Caudate nucleus (tissue), 63 donors: ENCODE measurements at places on chromosomes 4 and X.

DNA sequence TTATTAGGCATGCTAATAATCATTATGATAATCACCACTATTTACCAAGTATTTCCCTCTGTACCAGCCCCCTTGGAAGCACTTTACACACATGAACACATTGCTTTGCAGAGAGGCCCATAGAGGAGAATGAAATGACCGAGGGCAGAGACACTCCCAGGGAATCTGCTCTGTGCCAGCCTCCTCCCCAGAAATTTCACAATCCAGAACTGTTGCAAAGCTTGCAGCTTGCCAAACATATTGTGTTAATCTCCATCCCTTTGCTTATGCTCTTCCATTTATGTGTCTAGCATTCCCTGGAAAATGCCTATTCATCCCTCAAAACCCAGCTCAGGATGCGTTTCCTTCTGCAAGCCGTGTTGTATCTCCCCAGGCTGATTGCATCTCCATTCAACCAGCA is 37.8 kb downstream of the CYTL1 start:
- no peak for DNase-seq

GRCh38 chr4:36551697-36552214 is 270.3 kb downstream of the DTHD1 start:
- no peak for DNase-seq

- DNase-seq = no peak
Measured at GRCh38 chr4:168972596-168972995, 37.5 kb downstream of the CBR4 start.

GRCh38 chr4:76155979-76156378 is 7.8 kb upstream of the NUP54 start:
- DNase-seq = no peak

DNA sequence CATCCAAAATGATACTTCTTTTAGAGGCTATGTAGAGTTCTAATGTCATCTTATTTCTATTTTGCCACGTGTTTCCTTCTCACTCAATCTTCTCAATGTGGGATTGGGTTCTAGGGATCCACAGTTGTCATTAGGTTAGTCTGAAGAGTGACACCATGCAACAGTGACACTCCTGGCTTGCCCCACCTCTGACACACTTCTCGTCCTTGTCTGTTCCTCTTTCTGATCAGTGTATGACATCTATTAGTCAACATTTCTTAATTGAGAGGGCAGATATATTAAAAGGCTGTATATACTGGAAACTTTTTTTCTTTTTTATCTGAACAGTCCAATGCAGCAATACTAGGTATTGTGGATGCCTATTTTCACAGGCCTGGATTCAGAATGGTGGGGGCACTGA is 67.6 kb upstream of the GYPA start:
- no peak for DNase-seq

DNA sequence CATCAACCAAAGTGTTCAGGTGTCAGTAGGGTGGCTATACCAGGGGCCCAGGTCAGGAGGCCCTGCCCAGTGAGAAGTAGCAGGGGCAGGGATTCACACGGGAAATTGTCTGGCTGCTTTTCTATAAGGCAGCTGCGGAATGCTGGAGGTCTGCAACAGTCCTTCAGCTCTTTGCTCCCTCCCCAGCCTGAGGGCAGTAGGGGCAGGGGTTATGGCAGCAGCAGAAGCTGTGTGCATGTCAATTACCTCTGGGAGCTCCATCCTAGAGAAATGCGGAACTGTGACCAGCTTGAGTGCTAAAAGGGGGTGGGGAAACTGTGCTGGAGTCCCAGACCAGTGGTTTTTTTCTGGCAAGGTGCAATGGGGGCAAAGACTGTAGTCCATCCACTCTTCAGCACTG is 810.4 kb downstream of the PCDH7 start:
- DNase-seq = no peak

- no peak for DNase-seq
Measured at GRCh38 chr4:69832326-69833030, 27.5 kb downstream of the SULT1E1 start.

GRCh38 chr4:82044141-82044993 is 329.4 kb downstream of the HNRNPD start:
- peak; percentile 27 for DNase-seq

DNA sequence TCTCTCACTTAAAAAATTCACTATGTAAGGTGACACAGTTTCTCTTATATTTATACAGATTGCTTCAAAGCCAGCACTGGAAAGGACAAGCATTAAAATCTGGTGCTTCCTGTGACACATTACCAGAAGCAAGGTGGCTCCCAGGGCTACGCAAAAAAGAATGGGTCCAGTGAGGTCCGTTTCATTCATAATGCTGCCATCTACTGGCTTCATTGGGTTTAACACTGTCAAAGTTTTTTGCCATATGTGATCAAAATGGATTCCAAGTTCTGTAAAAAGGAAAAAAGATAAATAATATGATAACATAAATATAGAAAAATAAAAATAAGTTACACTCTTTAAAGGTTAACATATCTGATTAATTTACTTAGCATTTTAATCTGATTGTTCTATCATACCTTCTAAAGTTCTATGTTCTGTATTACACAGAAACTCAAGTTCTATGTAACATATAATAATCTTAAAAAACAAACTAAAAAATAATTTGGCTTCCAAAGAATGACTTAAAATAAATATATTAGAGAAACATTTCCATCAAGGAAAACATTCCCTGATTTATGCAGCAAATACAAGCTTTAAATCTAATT is 22.1 kb downstream of the YIPF7 start:
- no peak for DNase-seq

DNA sequence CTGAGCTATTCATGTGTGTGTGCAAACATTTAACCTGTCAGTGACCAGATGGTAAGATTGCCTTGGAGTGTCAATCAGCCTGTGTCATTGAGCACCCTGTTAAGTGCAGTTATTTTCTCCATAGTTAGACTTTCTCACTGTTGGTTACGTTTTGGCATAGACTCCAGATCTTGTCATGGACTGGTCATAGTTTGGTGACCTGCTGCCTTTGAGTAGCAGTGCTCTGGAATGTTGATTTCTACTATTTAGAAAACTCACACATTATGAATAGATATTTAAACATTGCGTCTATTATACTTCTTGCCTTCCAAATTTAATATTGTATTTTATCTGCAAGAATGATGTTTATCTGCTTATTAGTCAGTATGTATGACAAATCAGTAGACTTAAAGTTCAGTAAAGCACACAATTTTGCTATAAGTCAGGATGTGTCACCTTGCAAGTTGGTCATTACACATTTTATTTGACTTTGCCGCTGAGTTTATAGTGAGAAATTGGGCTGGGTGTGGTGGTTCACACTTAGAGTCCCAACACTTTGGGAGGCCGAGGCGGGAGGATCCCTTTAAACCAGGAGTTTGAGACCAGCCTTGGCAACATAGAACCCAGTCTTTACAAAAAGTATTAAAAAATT is 42.4 kb downstream of the KIAA0232 start:
- DNase-seq = no peak

DNA sequence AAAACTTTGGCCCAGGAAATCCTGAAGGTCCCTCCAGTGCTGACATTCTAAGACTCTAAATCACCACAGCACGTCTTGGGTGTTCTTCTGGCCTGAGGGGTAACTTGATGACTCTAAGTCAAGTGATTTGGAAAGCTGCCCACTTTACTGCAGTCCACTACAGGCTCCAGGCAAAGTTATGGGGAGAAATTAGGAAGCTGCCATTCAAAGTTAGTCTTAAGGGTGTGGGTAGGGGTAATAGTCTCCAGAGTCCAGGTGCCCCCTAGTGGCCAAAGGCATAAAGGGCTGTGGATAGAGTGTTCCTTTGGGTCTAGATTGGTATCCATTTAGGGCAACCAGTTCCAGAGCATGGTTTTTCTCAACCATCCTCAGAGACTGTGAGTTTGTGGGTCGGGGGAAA is 38.7 kb upstream of the SLC16A2 start:
- DNase-seq = peak; percentile 8

DNA sequence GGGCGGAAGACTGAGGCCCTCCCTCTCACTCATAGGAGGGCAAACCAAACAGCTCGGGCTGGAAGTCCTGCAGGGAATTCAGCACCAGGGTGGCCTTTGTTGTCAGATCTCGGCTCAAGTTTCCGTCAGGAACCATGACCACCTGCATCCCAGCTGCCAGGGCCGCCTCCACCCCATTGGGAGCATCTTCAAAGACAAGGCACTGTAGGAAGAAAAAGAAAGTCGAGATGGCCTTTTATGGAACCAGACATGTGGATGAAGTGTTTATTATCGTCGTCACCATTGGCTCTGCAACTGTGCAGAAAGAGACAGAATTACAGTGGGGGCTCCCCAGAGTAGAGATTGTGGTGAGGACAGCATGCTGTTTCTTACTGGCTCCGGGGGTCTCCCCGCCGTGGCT is 97.2 kb upstream of the STS start:
- DNase-seq = no peak

GRCh38 chr4:89303814-89304388 is 3.7 kb downstream of the GPRIN3 start:
- DNase-seq = no peak

DNA sequence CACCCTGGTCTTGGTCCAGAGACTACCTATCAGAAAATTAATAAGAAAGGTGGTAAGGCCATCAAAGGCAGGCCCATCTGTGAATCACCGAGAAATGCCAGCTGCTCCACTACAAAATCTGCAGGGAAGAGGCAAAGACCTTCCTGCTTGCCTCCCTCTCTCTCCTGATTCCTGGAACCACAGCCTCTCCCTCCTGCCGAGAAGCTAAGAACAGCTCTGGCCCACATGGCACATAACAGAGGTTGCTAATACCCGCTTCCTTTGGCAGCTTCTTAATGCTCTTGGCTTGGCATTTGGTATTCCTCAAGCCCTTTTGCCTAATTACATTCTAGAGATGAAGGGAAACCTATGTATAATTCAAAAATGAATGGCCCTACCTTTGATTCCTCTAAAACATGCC is 32.9 kb downstream of the RAI2 start:
- DNase-seq = no peak

GRCh38 chr4:128303986-128304385 is 16.4 kb upstream of the PGRMC2 start:
- no peak for DNase-seq

GRCh38 chrX:17380221-17380620 is 5.2 kb downstream of the NHS start:
- DNase-seq = no peak

GRCh38 chr4:81030981-81031791 is 678 bp downstream of the BMP3 start:
- DNase-seq = no peak

DNA sequence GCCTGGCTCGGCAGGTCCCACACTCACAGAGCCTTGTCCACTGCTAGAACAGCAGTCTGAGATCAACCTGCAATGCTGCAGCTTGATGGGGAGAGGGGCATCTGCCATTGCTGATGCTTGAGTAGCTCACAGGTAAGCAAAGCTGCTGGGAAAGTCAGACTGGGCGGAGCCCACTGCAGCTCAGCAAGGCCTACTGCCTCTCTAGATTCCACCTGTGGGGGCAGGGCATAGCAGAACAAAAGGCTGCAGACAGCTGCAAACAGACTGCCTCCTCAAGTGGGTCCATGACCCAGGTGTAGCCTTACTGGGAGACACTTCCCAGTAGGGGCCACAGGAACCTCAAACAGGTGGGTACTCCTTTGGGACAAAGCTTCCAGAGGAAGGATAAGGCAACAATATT is 110.6 kb upstream of the ADAMTS3 start:
- DNase-seq = no peak

DNA sequence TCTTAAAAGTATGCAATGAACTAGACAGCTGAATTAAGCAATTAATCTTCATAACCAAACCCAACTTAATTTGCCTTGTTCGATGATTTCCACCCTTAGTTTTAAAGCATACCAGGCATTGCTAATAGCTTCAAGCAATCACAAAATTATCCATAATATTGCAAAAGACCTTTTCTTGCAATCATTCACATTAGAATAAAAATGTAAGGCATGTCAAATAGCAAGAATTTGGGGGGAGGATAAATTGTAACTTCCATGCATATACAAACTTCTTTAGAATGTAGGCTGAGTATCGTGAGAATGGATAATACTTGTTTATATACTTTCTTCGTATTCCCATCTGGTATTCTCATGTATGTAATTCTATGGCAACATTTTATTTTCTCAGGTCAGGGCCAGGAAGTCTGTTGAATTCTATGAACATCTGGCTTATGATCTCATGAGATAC is 28.7 kb upstream of the BMP2K start:
- no peak for DNase-seq

GRCh38 chr4:53906606-53907190 is 157.7 kb downstream of the CHIC2 start:
- no peak for DNase-seq

DNA sequence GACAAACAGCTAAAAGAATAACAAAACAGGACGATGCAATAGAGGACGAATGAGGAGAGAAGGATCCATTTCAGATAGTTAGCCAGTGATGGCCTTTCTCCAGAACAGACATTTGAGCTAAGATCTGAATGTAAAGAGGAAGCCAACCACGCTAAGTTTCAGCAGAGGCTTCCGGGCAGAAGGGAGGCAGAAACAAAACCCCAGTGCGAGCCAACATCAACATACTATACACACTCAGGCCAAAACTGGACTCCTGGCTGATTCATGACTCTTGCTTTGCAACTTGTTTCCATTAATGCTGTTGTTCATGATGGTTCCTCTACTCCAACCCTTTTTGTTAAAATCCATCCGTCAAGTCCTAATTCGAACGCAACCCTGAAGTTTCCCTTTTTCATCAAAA is 730.3 kb downstream of the TRIML1 start:
- no peak for DNase-seq

DNA sequence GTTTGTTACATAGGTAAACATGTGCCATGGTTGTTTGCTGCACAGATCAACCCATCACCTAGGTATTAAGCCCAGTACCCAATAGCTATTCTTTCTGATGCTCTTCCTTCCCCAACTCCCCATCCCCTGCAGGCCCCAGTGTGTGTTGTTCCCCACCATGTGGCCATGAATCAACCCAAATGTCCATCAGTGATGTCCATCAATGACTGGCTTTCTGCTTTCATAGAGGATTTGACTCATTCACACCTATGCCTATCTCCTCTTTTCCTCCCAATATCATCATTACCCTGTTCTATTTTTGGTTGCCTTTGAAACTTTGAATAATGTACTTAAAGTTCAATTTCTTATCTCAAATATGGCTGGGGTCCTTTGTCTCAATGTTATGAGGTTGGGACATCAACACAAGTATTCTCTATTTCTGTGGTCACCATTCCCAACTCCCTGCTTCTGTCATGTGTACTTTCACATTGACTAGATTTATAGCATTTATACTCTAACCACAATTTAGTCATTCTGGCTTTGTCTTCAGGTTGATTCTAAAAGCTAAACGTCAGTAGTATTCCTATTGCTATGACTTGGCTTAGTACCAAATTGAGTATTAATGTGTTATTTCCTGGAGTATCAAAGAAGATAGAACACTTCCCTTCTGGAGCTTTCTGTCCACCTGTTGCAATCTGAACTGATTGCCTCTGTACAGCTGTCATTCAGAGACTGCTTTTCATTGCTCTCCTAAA is 107.2 kb downstream of the TAB3 start:
- no peak for DNase-seq

- no peak for DNase-seq
Measured at GRCh38 chr4:172497321-172497720, 671.3 kb upstream of the GALNT7 start.

DNA sequence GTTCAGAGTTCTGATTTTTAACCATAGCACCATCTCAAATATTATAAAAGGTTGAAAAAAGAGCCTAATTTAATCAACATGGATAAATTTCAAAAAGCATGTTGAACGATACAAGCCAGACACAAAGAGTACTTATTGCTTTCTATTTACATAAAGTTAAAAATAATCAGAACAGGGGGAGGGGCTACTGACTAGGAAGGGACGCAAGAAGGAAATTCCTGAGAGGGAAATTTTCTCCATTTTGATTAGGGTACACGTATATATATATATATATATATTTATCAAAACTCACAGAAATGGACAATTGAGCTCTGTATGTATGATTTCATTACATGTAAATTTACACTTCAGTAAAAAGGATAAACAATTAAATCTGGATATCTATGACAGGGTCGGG is 482 bp upstream of the MBTPS2 start:
- DNase-seq = no peak
